Activated naive CD4-positive, alpha-beta T cell (primary cell): ENCODE measurements at places on chromosomes 11 and 22.

DNA sequence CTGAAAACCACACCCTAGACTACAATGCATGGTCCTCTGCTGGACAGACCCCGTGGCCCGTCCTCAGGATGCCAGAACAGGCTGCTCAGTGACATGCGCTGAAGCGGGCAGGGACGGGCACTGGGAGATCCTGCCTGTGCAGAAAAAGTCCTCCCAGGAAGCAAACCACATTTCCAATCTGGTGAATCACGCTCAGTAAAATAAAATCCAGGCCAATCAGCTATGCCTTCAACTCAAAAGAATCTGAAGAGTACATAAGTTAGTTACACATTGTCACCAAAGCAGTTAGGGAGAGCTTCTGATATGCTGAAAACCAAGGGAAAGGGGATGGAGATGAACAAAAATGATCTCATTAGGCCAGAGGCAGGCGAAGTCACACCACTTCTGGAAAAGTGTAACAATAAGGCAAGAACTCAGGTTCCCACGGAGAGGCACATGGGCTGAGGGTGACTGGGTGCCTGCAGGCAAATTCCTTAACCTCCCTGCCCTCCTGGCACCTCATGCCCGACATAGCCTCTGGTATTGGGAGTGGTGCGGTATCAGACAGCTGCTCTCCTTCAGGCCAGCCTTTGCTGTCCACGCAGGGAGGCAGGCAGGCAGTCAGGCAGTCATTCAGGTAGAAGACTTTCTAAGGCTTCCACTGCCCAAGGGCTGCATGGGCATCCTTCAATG lies 66.4 kb downstream of the APOL5 start:
- no peak for DNase-seq

DNA sequence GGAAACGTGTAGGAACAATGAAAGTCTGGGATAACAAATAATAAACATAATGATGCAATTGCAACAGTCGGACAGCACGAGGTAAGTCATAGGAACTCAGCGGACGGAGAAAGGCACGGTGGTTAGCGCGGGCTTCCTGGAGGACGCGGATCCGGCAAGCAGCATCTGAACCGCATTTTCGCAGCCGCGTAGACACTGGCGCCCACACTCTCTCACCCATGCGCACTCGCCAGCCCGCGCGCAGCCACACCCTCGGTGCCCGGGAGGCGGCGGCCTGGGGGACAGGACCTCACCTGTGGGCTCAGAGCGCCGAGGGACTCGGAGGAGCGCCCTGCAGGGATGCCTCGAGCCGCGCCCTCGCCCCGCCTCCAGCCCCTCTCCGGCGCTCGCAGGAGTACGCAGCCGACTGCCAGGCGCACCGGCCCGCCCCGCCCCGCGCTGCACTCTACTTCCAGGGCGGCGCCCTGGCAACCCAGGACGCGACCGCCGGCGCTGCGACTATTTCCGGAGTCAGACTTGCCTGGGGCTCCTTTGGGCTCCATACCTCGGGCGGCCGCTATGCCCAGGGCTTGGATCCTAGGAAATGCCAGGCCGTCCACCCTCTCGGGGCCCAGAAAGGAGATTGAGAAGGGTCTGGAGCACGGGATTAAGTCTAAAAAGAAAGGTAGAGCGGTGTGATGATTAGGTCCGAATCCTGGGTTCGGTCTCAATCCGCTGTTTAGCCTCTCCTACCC lies at the start of gene TTLL1:
TTLL1 (minus strand) TSS at position 408 of the 734 bp plus-strand sequence. CDS start 13,805 bp downstream, outside the sequence.
- DNase-seq, result peak; percentile 66

- DNase-seq, result no peak
Measured at GRCh38 chr11:73999581-74000306, 9.1 kb downstream of the UCP3 start.

DNA sequence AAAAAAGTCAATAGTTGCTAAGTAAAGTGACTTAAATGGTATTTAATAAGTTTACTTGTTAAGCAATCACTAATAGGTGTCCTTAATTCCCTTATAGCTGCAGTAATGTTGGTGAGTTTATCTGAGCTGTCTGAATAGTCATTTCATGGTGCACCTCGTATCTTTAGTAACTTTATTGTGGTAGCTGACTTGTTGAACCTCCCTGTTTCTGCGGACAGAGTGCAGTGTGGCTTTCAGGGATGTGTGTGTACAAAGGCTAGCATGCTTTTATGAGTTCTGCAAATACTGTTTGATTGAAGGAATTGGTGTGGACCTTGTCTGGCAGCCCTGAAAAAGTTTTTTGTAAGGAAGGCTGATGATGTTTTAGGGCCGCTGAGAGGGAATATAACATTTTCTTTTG lies 2.6 kb downstream of the ZNRF3 start:
- no peak for DNase-seq

GRCh38 chr22:17566776-17567175 lies 3.5 kb downstream of the SLC25A18 start:
- no peak for DNase-seq

- no peak for DNase-seq
Measured at GRCh38 chr11:134556186-134556585, 144.1 kb upstream of the B3GAT1 start.
